ENCODE measurements at places on chromosomes 7 and 10.

DNA sequence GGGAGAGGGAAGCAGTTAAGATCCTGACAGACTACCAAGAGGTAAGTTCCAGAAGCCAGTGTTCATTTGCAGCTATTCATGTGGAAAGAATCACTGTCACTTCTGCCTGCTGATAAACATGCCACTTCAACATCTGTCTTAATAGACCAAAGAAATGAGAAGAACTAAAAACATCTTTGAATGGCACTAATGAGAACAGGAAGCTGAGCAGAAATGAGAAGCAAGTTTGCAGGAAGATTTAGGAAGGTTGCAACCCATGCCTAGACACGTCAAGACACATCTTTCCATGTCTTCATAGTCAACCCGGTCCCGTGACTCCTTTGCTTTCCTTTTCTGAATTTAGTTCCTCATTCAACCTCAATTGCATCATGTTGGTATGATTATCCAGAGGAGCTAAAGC lies 180.0 kb downstream of the PDE1C start:
- DNase-seq: no peak

DNA sequence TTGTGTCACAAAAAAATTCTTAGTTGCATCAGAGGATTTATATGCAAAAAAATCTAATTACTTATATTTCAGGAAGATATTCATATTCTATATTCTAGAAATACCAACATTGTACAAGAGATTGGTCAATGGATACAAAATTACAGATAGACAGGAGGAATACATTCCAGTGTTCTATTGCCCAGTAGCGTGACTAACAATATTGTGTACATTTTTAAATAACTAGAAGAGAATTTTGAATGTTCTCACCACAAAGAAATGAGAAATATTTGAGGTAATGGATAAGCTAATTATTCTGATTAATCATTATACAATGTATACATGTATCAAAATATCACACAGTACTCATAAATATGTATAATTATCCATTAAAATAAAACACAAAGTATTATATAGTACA lies 253.3 kb downstream of the IPMK start:
- DNase-seq: no peak

- DNase-seq: no peak
These were observed 122.4 kb downstream of the CTTNBP2 start for GRCh38 chr7:117750612-117751563.

GRCh38 chr10:44742248-44742647 lies 168.9 kb upstream of the TMEM72 start:
- DNase-seq: no peak

DNA sequence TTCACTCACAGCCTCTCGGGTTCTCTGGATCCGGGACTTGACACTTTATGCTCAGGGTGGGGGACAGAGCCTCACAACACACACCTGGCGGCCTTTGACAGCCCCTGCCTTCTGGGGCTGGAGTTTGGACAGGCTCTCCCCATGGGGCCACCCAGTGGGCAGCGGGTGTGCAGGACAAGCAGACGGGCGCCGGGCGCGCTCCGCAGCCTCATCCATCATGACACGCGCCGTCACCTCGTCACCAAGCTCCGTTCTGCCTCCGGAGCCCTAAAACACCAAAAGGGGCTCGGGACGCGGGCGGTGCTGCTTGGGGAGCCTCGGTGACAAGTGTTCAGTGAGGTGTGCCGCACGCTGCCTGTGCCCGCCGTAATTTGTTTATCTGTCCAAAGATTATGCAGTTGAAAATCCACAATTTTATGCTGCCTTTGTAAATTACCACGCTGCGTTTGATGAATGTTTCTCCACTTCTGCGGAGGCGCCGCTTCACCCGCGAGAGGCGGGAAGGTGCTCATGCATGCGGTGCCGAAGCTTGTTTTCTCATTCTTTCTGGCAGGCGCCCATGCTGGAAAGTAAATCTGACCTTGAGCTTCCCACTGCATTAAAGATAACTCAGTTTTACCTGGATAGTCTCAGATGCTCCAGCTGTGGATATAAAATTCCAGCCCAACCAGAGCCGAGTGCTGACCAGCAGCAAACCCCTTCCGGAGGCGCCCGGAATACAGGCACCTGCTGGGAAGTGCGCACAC lies 6.2 kb downstream of the NKX6-2 start:
- no peak for DNase-seq

- DNase-seq: no peak
These were observed at the start of gene CCL26 for GRCh38 chr7:75772081-75773077. CCL26 (minus strand) TSS chr7:75772211; CDS start chr7:75772176, 35 bp downstream.
